ENCODE measurements at places on chromosomes 7 and 10.

GRCh38 chr7:148850564-148850963, 33.5 kb downstream of the EZH2 start:
- DNase-seq, result no peak

DNA sequence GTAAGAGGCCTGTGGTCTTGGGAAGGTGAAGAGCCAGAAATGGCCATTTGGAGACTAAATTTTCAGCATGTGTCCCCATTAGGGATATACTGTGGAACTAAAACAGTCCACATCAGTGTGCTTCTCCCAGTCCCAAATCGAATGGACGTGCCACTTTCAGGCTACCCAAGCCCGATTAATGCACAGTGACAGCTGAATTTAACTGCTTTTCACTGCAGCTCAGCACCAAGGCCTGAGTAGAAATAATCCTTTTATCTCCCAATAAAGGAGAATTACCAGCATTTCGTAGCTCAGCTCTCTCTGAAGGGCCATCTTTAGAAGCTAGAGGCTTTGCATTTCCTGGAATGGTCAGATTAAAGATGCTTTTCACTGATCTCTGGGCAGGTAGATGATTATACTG, 183.3 kb downstream of the NPSR1 start:
- DNase-seq, result no peak

DNA sequence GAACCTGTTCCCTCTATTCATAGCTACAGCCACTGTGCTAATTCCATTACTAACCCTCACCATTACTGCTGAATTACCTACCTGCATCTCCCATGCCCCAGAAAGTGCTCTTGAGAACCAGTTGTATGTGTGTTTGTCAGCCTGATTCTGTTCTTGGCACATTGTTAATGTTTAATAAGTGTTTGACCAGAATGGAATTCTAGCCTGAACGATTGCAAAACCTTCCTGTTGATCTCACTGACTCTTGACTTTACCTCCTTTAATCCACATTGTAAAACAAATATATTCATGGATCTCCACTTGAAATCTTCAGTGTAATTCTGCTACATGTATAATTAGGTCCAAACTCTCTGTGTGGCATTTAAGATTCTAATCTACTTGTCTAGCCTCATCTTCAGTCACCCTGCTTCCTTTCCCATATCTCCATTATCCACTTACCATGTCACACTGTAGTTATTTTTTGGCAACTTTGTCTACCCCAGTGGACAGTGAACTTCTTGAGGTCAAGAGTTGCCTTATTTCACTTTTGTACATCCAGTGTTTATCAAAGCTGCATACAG, 4.9 kb downstream of the ZNF277 start:
- DNase-seq, result no peak

- DNase-seq, result no peak
These were observed 14.7 kb upstream of the NODAL start for GRCh38 chr10:70456164-70456563.

DNA sequence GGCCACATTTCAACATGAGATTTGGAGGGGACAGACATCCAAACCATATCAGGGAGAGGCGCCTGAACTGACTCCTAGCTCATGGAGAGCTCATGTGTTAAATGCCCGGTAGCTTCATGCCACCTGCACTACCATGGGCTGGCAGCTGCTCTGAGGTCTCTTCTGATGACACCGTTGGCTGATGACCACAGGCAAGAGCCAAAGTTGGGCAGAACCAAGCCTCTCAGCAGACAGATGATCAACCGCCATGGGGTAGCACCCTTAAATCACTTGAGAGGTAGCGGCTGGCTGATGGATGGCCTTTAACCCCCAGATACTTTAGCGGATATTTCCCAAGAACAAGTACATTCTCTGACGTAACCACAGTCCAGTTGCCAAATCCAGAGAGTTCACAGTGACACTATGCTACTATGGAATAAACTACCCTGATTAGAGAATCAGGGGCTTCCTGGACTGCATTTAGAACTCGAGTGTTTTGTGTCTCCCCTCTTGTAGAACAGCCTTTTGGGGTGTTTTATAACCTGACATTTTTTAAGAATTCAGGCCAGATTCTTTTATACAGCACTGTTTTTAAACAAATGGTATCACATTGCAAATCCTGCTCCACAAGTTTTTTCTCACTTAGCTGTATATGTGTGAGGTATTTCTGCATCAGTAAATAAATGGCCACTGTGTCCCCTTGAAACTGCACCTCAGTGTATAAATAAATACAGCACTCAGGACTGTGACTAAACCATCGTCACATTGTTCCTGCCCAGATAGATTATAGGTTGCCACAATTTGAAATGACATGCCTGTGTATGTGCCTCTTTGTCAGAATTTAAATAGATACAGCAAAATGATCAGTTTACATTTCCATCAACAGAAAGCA, 30.8 kb upstream of the DRGX start:
- DNase-seq, result no peak

- DNase-seq, result no peak
These were observed 152.5 kb downstream of the SEMA3A start for GRCh38 chr7:84042110-84042539.

GRCh38 chr10:48506147-48506917, 98.5 kb downstream of the ARHGAP22 start:
- DNase-seq, result peak; percentile 25

DNA sequence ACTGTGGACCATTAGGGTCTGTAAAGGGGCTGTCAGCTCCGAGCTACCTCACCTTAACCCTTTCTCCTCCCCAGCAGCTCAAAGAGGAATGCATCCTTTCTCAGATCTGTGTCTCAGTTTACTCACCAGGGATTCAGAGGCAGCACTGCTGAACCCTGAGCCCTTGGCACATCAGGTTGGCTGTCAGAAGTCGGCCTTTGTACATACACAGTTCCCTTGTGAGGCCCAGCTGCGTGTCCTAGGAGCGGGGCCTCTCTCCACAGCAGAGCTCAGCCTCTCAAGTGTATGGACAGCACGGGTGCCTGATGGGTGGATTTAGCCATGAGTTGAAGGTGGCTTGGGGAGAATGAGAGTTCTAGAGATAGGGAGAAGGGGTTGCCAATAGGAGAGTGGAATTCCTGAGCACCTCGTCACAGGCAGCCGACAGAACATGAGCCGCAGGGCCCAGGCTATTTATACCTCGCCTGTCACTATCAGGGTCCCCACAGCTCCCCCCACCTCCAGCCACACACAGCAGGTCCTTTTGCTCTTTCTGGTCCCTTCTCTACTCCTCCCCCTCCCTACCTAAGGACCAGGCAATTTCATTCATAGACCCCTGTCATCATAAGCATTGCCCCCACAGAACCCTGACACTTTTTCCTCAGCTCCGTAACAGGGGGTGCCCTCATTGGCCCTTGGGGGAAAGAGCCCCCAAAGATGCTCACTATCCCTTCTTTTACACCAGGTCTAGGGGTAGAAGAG, 2.1 kb upstream of the FLNC start:
- DNase-seq, result no peak

DNA sequence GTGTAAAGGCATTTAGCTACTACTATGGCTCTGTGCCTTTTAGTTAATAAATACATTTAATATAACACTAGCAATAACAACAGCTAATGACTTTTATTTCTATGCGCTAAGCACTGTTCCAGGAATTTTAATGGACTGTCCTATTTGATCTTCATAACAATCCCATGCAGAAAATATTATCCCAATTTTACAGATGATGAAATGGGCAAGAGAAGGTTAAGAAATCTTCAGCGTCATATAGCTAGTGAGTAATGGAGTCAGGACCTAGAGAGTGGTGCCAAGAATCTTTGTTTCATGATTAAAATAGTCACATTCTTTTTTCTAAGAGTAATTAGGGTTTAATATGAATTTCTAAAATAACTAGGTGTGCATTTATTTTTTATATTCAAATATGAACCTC, 32.4 kb downstream of the ACTA2 start:
- no peak for DNase-seq

DNA sequence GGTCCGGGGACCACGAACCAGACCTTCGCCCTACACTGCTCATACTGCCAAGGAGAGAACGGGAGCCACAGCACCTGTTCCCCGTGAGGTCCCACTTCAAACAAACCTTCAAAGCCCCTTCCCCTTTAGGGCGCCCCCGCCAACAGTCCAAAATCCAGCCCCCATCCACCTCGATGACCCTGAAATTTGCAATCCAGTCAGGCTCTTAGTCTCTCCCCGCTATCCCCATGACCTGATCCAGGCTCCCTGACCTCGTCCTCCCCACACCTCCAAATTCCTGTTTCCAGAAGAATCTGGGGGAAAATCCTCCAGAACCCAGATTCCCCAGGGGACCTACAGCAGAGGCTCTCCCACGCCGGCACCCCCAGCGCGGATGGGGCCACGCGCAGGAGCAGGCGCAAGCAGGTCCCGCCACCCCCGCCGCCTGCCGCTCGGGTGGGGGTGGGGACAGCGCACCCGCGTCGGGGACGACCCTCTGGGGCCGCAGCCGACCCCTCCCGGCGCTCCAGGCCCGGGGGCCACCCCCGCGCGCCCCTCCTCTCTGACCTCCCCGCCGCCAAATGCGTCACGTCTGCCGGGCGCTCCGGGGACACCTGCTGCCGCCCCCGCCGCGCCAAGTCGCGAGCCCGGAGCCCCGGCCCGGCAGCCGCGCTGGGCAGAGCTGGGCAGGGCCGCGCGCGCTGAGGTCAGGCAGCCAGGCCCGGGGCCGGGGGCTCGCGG, 753 bp downstream of the CAMK2B start:
- DNase-seq, result peak; percentile 23

DNA sequence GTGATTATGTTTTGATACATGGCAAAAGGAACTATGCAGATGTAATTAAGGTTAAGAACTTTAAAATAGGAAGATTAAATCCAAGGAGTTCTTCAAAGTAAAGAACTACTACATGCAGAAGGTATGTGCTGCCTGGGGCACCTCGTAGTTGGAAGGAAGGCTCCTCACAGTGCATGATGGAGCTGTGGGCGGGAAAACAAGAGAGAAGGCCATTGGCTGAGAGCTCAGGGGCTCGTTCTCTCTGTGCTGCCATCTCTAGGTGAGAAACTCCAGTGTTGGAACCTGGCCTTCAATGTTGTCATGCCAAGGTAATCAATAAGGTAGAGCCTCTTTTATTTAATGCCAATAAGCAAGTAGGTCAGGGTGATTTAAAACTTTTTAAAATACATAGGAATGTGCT, 391.4 kb upstream of the ETV1 start:
- no peak for DNase-seq

DNA sequence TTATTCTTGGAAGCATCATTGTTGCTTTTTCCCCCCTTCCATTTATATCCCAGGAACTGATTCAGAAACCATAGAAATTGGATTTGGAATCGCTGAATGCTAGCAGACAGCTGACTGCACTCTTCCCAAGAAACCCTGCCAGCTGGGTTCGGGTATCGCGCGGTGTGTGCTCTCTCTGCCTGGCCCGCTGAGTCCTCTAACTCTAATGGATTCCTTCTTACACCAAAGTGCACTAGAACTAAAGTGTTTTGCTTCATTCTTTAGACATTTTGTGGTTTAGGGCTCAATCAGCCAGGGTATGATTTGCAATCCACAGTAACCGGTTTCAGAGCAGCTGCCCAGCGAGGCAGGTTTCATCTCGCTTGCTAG, 92.2 kb downstream of the EGFR start:
- no peak for DNase-seq

GRCh38 chr10:103476046-103476768, 2.8 kb downstream of the CALHM3 start:
- DNase-seq, result no peak

GRCh38 chr7:55133630-55134358, 115.0 kb downstream of the EGFR start:
- no peak for DNase-seq
